ENCODE measurements at places on chromosomes 3 and 15.

- no peak for DNase-seq
Measured at GRCh38 chr15:25783134-25783533, 80.0 kb downstream of the ATP10A start.

DNA sequence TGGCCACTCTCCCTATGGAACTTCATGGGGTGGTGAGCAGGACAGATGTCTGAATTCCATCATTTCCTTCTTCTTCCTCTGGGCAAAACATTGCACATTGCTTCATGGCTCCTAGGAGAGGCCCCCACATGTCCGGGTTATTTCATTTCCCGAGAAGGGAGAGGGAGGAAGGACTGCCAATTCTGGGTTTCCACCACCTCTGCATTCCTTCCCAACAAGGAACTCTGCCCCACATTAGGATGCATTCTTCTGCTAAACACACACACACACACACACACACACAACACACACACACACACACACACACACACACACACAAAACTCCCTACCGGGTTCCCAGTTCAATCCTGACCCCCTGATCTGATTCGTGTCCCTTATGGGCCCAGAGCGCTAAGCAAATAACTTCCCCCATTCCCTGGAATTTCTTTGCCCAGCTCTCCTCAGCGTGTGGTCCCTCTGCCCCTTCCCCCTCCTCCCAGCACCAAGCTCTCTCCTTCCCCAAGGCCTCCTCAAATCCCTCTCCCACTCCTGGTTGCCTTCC, 1.9 kb downstream of the RHO start:
- DNase-seq = peak; percentile 69

- DNase-seq = no peak
Measured at GRCh38 chr3:150055332-150055731, 84.6 kb upstream of the PFN2 start.

DNA sequence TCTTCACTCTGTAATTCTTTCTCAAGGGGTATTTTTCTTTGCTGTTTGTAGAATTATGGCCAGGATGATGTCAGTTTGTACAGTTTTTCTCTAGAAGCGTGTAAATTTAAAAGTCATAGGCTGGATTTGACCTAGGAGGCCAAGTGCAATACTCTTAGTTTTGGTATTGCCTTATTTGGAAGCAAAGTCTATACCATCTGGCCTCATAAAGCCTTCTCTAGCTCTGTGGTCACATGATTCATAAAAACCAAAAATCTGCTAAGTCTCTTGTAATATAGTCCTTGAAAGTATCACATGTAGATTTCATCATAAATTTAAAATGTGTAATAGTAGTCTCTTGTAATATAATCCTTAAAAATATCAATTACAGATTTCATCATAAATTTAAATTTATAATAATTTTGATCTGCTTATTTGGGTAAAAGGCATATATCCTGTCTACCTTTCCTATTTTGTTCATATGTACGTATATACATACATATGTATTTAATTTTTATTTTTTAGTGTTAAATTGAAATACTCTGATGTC, 25.6 kb downstream of the TEX9 start:
- peak; percentile 22 for DNase-seq

GRCh38 chr15:56729561-56729960, 3.7 kb downstream of the ZNF280D start:
- DNase-seq = no peak

DNA sequence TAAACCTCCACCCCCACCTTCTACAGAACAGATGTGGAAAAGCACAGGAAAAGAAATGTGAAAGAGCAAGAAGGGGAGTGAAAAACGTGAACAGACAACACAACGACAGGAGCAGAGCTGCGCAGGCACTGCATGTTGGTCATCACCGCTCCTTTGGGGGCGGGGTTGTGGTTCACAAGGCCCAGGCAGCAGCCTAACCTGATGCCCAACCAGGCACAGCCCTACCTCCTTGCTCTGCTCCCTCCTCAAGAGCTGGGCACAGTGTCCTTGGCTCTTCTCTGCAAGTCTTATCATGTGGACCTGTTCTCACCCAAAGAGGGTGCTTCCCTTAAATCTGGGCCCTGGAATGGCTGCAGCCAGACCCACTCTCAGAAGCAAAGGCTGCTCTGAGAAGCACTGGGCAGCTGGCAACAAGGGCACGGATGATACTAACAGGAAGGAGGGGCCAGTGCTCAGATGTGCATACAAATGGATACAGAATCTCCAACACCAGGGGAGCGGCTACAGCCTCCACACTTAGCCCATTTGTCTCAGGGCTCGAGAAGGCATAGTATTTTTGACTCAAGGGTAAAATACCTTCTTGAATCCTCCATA, 64.6 kb downstream of the DHX30 start:
- no peak for DNase-seq

DNA sequence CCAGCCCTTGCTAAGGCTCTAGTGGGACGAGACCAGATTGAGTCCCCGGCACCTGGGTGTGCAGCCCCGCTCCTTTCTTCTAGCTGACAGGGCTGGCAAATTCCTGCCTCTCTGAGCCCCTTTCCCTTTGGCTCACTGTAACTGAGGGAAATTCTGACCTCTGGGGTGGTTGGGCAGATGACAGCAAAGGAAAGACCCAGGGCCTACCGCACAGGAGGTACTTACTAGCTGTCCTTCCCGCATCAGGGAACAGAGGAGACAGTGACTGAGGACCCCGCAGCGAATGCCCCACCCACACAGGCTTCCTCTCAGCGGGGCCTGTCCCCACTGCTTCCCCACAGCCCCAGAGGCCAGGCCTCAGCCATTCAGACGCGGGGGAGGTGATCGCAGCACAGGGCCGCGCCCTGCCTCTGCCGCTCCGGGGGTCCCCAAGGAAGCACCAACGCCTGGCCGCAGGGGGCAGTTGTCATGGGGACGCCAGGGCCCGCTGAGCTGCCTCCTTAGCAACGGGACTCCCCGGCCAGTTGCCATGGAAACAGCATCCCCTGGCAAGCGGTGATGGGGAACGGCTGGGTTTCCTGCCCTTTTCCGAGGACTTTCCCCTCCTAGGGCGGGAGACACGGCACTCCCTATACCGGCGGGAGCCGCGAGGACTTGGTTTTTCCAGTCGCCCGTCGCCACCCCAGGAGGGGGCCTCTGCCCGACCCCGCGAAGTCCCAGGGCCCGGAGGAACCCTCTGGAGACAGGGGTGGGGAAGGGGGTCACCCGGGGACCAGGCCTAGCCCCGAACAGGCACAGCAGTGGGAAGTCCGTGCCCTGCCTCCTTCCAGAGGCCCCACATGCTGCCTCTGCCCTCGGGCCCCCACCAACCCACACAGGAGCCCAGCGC, 50.1 kb downstream of the HCN4 start:
- no peak for DNase-seq

DNA sequence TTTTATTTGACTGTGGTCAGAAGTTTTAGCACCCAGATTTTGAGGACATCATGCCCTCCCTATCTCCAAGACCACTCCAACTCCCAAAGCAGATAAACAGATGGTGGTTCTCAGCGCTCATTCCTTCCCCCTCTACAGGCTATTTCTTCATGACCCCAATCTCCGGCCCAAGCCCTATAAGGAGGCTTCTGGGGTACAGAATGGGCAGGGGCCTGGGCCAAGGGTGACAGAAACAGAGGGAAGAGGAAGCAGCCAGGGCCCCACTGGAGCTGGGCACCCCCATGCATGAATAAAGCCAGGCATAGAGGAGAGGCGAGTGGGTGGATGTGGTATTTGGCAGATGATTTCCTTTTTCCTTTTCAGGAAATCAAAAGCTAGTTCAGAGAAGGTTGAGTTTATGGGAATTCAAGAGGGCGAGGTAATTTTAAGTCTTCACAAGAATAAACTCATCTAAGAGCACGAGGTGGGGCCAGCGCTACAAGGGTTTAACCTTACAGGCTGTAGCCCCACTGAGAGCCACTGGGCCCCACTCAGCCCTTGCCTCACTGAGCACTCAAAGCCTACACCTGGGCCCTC, 104.8 kb upstream of the HERC1 start:
- no peak for DNase-seq

- DNase-seq = no peak
Measured at GRCh38 chr3:175659670-175660350, 800.7 kb downstream of the NAALADL2 start.

- DNase-seq = no peak
Measured at GRCh38 chr15:91853948-91854638, 585 bp downstream of the SLCO3A1 start.

DNA sequence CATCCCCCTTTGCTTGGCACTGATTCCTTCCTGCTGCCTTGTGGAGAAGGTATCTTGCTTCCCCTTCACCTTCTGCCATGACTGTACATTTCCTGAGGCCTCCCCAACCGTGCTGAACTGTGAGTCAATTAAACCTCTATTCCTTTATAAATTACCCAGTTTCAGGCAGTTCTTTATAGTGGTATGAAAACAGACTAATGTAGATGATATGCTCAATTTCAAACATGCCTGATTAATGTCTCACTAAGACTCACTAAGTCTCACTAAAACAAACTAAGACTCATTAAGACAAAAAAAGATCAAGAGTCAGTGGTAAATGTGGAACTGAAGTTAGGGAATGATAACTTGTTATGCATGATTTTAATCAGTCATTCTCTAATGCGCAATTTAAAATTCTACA, 606.6 kb downstream of the RBMS3 start:
- DNase-seq = no peak

DNA sequence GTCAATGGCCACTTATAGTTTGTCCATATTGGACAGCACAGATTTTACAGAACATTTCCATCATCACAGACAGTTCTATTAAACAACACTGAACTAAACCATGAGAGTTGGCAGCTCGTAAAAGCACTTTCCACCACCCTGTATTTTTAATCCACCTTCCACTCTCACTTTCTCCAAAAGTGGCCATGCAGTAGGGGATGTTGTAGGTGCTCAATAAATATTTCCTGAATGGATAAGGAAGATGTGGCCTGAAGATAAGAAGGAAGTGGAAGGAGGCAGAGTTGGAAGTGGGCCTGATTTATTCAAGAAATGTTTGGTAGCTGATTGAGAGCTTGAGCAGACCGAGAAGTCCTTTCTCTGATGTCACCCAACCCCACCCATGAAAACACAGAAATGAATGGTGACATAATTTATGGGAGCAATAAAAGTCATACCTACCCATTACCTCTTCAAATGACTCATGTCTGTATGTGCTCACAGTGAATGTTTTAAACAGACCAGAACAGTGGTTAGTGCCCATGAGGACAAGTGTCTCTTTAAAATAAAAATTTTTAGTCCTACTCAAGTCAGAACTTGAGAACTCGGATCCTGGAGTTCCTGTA, 39.6 kb upstream of the CTNNB1 start:
- no peak for DNase-seq

GRCh38 chr15:85164841-85165466, 183.3 kb downstream of the PDE8A start:
- DNase-seq = no peak

GRCh38 chr3:139642996-139643395, 34.8 kb downstream of the NMNAT3 start:
- DNase-seq = no peak

Measured in fibroblast of skin of left quadriceps (primary cell).